Stimulated activated CD4-positive, alpha-beta T cell treated with anti-CD3 and anti-CD28 coated beads, TNF-alpha, amount 100 ng/mL, for 24 hours (primary cell): ENCODE measurements at places on chromosomes 5 and 9.

DNA sequence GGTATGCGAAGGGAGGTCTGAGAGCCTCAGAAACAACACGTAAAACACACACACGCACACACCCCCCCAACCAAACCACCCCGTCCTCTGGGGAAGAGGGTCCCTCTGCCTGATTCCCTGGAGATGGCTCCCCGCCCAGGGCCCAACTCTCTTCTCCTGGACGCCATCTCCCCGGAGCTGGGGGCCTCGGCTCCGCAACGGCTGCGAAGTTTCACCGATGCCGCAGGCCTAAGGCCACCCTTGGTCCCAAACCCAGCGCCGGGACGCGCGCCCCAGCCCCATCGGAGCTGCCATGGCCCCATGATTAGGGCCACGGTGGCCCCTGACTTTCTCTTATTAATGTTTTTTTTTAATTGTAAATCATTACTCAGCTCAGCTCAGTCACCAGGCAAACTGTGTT, 181.4 kb upstream of the TBCA start:
- DNase-seq: no peak

- no peak for DNase-seq
These were observed 2.7 kb downstream of the DAB2 start for GRCh38 chr5:39422036-39422606.

- DNase-seq: no peak
These were observed 114.9 kb downstream of the TRIO start for GRCh38 chr5:14257995-14258403.

DNA sequence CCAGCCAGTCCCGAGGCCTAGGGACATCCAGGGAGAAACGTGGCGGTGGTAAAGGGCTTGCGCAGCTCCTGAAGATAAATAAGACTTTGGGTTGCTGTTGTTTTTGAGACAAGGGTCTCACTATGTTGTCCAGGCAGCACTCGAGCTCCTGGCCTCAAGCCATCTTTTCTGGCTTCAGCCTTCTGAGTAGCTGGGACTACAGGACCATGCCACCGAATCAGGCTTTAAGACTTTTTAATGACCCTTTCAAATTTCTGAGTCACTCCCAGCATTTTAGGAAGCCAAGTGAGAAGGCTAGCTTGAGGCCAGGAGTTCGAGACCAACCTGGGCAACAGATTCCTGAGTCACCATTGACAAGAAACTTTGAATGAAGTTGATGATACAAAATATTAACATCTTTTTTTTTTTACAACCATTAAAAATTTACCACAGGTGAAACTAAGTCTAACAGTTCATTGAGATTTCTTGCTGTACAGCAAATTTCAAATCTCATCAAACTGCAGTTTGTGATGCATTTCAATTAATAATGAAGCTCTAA, 817 bp upstream of the GNE start:
- DNase-seq: no peak

DNA sequence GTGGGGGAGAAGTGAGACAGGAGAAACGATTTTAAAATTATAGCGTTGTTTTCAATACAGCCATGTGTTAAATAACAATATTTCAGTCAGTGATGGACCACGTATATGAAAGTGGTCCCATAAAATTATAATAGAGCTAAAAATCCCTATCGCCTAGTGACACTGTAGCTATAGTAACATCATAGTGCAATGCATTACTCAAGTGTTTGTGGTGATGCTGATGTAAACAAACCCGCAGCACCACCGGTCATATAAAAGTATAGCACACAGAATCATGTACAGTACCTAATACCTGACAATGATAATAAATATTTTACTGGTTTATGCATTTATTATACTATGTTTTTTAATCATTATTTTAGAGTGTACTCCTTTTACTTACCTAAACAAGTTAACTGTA, 407.4 kb upstream of the SEMA6A start:
- no peak for DNase-seq

- no peak for DNase-seq
These were observed 11.7 kb downstream of the RICTOR start for GRCh38 chr5:39062530-39062929.

GRCh38 chr5:170144286-170145023, 38.8 kb downstream of the FOXI1 start:
- DNase-seq: no peak
